ENCODE measurements at places on chromosomes 4 and X.

GRCh38 chr4:76363556-76364290, 57.2 kb downstream of the STBD1 start:
- DNase-seq, result no peak

DNA sequence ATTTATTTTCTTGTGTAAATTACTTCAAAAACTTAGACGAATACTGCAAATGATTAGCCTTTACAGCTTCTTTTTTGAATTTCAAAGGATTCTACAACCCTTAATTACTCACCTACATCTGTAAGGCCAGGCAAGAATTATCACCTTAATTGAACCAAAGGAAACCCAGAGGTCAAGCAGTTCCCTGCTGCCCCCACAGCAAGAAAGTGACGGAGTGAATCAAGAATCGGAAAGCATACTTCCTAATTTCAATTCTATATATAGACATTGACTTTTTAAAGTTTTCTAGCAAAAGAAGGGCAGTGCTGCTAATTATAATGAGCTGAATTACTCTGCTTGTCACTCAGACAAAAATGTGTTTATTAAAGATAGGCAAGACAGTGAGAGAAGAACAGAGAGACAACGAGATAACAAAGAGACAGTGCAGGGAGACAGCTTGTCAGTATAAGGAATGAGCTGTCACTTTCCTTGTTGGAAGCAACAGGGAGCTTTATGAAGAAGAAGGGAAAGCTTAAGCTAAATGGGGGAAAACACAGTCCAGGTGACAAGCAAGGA, 47.5 kb upstream of the SPANXN4 start:
- no peak for DNase-seq

DNA sequence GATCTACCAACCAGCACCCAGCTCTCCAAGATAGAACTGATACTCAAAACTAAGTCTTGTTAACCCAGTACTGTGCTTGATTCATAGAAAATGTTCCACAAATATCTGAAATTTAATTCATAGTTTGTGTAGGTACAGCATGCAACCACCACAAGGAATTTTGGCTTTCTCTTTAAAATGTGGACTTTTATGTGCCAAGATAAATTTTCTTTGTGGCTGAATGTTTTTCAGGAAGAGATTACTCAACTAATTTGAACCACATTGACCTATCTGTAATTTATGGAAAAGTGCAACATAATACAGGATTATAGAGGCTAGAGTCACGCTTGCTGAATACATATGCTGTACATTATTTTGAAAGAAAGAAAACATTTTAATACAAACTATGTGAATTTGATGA, 730.8 kb downstream of the IL1RAPL1 start:
- no peak for DNase-seq

GRCh38 chr4:83272900-83273299, 11.7 kb downstream of the COQ2 start:
- no peak for DNase-seq

- DNase-seq, result no peak
These were observed 914.8 kb upstream of the GRIA3 start for GRCh38 chrX:122269243-122269781.

DNA sequence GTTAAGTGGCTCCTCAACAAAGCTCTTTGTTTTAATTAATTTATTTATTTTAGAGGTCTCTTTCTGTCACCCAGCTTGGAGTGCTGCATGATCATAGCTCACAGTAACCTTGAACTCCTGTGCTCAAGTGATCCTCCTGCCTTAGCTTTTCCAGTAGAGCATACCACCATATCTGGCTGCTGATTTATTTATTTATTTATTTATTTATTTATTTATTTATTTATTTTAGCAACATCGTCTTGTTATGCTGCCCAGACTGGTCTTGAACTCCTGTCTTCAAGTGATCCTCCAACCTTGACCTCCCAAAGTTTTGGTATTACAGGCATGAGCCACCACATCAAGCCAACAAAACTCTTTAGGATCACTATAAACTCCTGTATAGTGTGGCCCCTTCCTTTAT, 15.8 kb upstream of the KLF8 start:
- DNase-seq, result no peak

DNA sequence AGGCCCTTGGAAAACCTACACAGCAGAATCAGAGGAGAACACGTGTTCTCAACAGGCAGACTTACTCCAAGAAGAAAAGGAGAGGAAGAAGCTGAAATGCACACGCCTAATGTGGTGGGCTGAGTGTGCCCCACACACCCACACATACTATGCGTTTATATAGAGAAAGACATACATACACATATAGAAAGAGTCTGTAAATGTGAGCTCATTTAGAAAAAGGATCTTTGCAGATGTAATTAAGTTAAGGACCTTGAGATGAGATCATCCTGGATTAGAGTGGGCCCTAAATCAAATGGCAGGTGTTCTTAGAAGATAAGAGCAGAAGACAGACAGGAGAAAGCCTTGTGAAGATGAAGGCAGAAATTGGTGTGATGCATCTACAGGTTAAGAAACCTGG, 87.2 kb upstream of the KLF3 start:
- no peak for DNase-seq

GRCh38 chr4:26171941-26172340, 148.9 kb upstream of the RBPJ start:
- DNase-seq, result no peak

DNA sequence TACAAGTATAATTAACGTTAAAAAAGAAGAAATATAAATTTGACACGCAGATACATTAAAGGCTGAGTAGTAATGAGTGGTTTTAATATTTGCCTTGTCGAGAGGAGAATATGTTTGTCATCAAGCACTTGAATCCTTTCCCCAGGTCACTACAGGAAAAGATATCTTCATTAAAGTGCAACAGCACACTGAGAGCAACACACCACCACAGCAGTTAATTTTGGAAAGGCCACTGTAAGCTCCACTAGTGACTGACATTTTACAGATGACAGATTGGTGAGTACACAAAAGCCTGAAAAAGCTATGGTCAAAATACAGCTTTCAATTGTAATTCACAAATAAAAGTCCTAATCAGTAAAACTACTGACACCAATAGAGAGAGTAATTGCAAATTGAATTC, 76.6 kb downstream of the ZNF718 start:
- DNase-seq, result no peak

DNA sequence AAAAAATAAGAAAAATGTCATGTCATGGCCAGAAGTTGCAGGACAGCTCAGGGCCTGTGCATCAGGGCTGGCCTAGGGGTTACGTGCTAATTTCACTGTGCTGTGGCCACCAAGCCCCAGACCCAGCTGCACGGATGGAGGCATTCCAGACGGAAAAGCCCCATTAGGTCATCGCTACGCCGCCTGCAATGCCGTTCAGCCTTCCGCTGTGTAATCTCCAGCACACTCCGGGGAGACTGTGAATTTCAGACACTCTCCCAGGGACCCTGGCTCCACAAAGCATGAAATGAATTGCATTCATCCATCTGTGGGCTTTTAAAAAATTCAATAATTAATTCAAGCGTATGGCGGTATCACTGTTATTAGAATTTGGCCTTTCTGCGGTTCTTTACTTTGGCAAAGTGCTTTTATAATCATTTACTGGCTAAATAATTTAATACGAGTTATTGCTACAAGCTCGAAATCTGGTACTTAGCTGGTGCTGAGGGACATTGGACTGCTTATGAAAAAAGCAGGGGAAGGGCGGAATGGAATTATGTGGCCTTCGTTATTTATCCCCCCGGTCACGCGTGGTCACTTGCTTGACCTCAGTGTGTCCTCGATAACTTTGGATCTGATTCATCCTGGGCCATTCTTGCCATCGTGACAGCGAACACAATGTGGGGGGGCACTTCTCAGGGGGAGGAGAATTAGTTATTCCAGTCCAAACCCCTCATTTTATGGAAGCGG, 9.0 kb upstream of the NSG1 start:
- DNase-seq, result no peak

DNA sequence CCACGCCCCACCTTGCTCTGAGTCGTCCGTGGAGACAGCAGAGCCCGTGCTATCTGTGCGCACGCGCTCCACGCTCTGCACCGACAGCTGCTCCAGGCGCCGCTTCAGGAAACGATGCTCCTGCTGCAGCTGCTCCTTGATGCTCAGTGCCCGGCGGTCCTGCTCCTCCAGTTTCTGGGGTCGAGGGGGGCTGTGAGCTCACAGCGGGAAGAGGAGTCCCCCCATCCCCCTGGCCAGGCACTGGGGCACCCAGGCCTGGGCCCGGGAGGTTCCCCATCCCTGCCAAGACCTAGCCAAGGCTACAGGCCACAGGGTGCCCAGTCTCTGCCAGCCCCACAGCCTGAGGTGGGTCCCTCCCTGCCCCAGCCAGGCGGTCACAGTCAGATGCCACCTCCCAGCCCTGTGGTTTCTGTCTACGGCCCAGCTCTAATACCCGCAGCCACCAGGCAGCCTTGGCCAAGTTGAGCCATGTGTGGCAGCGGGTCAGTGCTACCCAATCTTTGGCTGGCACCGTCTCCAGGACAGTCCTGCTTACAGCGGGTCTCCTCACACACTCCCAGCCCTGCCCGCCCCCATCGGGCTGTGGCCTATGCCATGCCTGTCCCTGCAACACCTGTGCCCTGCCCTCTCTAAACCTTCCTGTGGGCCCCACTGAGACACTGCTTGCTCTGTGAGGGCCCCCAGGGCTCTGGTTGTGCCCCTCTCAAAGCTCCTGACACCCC, 9.3 kb upstream of the HAUS3 start:
- no peak for DNase-seq

DNA sequence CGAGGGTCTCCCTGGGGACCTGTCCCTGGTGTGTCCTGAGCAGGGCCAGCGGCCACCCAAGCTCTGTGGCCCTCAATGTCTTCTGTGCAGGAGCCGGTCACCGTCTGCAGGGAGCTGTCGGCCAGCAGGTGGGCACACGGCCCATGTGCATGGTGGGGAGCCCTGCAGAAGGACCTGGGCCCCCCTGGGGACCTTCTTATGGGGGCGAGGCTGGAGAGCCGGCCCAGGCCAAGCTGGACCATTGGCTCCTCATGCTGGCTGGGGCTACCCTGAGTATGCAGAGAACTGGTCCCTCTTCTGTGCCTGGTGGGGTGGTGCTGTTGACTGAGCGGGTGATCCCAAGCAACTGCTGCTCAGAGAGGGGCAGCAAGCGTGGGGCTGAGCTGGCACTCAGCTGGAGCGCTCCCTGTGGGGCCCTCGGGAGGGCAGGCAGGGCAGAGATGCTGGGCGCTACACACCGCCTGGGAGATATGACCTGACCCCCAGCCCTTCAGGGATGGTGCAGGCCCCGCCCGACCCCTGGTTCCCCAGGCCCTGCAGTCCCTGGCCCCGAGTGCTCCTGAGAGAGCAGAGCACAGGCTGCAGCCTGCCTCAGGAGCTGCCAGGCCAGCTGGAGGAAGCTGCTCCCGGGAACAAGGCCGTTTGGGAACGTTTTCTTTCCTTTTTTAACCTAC, 14.8 kb downstream of the NAT8L start:
- no peak for DNase-seq

GRCh38 chr4:144583658-144584057, 62.3 kb upstream of the HHIP start:
- DNase-seq, result no peak

- DNase-seq, result no peak
These were observed 197.0 kb upstream of the MAD2L1 start for GRCh38 chr4:120263618-120264017.

- DNase-seq, result no peak
These were observed 5.1 kb upstream of the APLN start for GRCh38 chrX:129659861-129660260.

GRCh38 chrX:131187206-131187605, 101.9 kb downstream of the IGSF1 start:
- no peak for DNase-seq

- DNase-seq, result peak; percentile 48
These were observed 26.0 kb downstream of the KIT start for GRCh38 chr4:54683616-54684346.

GRCh38 chr4:72567821-72568675, 973 bp downstream of the ADAMTS3 start:
- no peak for DNase-seq

- no peak for DNase-seq
These were observed 50.1 kb downstream of the C4orf51 start for GRCh38 chr4:145730026-145730425.

DNA sequence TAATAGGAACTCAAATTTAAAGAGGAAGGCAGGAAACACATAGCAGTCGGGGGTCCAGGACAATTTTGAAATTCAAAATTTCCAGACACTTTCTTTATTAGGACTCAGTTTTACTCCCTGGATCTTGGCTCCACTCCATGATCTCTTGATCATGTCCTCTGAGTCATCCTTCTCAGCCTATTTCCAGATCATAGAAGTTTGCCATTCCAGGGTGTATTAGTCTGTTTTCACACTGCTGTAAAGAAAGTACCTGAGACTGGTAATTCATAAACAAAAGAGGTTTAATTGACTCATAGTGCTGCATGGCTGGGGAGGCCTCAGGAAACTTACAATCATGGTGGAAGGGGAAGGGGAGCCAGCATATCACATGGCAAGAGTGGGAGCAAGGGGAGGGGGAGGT, 564.7 kb upstream of the ACTRT1 start:
- no peak for DNase-seq

- no peak for DNase-seq
These were observed 28.6 kb upstream of the TMEM154 start for GRCh38 chr4:152708361-152708760.
